ENCODE measurements at places on chromosomes 6 and 20. TPM values are rescaled to one million over a fixed set of nuclear protein-coding genes. Genes with fewer than 3 reads are reported as not detected.
A peak's percentile ranks its signal among the peaks of the same experiment; 100 is the strongest.

- H3K27me3 ChIP-seq = peaks cover 7% of the 10 kb centered on the region
- no peak overlapping the region for H3K4me3 ChIP-seq
- H3K27ac ChIP-seq = no peak overlapping the region
- no peaks in the 10 kb centered on the region for H3K36me3 ChIP-seq
- H3K4me1 ChIP-seq = no peaks in the 10 kb centered on the region
These were observed 80.5 kb upstream of the CNR1 start for GRCh38 chr6:88246654-88247053.

MAD2L1BP gene
- 41.3 TPM for total RNA-seq

DNA sequence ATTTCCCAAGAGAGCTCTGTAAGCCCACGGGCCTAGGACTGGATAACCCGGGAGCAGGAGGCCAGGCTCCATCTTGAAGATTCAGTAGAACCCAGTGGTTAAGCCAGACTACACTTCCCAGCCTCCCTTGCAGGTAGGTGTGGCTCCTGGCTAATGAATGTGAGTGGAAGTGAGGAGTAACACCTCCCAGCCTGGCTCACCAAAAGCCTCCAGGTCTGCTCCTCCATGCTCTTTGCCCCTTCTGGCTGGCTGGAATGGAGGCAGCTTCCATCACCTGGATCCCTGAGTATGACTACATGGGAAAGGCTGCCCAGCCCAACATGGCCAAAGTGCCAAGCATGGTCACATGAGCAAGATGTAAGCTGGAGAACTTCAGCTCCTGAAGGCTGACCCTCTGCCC lies 9.7 kb downstream of the LRRN4 start:
- peaks cover 4% of the 10 kb centered on the region for H3K36me3 ChIP-seq
- no peaks in the 10 kb centered on the region for H3K4me1 ChIP-seq
- DNase-seq = no peak
- no peak overlapping the region for H3K4me3 ChIP-seq
- no peak overlapping the region for H3K27ac ChIP-seq

DNA sequence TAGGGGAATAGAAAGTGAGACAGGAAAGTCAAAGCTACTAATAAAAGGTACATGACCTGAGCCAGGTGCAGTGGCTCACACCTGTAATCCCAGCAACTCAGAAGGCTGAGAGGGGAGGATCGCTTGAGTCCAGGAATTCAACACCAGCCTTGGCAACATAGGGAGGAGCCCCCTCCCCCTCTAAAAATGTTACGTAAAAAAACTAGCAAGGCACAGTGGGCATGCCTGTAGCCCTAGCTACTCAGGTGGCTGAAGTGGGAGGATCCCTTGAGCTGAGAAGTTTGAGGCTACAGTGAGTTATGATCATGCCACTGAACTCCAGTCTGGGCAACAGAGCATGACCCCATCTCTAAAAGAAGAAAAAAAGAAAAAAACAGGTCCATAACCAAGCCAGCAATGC lies 186.1 kb upstream of the RIN2 start:
- no peak for DNase-seq
- no peak overlapping the region for H3K4me3 ChIP-seq
- no peaks in the 10 kb centered on the region for H3K27me3 ChIP-seq
- no peaks in the 10 kb centered on the region for H3K36me3 ChIP-seq
- no peaks in the 10 kb centered on the region for H3K4me1 ChIP-seq

DNA sequence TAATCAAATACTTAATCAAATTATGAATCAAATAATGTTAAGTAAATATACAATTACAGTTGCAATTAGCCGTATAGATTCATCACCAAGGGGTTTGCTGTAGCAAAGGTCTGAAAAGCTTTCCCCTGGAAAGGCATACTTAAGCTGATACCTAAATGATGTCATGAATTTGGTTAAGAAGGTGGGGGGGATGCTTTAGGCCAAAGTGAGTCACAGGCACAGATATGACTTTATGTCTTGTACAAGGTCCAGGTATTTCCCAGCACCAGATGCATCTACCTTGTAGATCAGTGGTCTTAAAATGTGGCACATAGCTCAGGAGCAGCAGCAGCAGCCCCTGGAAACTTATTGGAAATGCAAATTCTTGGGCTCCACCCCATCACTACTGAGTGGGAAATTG lies 557.3 kb upstream of the CDH4 start:
- peaks cover 5% of the 10 kb centered on the region for H3K4me1 ChIP-seq
- no peak overlapping the region for H3K27ac ChIP-seq
- DNase-seq = no peak
- H3K27me3 ChIP-seq = peaks cover 26% of the 10 kb centered on the region
- no peaks in the 10 kb centered on the region for H3K36me3 ChIP-seq

DDO gene
- not detected for total RNA-seq

GRCh38 chr6:136822046-136822375 lies 381 bp upstream of the PEX7 start:
- H3K27ac ChIP-seq = peak overlapping the region; percentile 97
- peaks cover 35% of the 10 kb centered on the region for H3K4me1 ChIP-seq
- H3K27me3 ChIP-seq = no peaks in the 10 kb centered on the region
- H3K36me3 ChIP-seq = peaks cover 8% of the 10 kb centered on the region
- peak overlapping the region; percentile 96 for H3K4me3 ChIP-seq
- DNase-seq = peak; percentile 20

GRCh38 chr6:3584606-3585005 lies 127.8 kb upstream of the SLC22A23 start:
- peaks cover 24% of the 10 kb centered on the region for H3K27me3 ChIP-seq
- no peak overlapping the region for H3K27ac ChIP-seq
- H3K4me1 ChIP-seq = peaks cover 6% of the 10 kb centered on the region
- H3K36me3 ChIP-seq = peaks cover 3% of the 10 kb centered on the region
- no peak overlapping the region for H3K4me3 ChIP-seq
- DNase-seq = no peak

GRCh38 chr20:6466075-6466810 lies 301.2 kb upstream of the BMP2 start:
- no peaks in the 10 kb centered on the region for H3K4me1 ChIP-seq
- H3K36me3 ChIP-seq = no peaks in the 10 kb centered on the region
- H3K27me3 ChIP-seq = no peaks in the 10 kb centered on the region
- no peak overlapping the region for H3K4me3 ChIP-seq
- H3K27ac ChIP-seq = no peak overlapping the region

DNA sequence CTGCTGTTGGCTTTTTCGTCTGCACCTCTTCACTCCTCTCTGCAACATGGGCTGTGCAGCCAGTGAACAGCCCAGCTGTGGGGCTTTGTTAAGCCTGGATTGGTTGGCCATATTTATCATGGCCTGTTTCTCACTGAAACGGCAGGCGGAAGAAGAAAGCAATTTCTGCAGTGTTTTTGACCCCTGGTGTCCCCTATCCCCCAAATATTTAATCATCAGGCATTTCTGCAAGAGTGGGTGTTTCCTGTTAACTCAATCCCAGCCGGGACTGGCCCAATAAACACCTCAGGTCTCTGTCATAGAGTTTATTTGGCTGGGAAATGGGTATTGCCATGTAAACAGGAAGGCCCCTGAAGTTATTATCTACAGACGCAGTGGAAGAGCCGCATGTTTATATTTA lies 174.8 kb upstream of the SUPT3H start:
- H3K27ac ChIP-seq = no peak overlapping the region
- peaks cover 7% of the 10 kb centered on the region for H3K36me3 ChIP-seq
- H3K4me3 ChIP-seq = no peak overlapping the region
- H3K4me1 ChIP-seq = peaks cover 42% of the 10 kb centered on the region
- peaks cover 7% of the 10 kb centered on the region for H3K27me3 ChIP-seq

DNA sequence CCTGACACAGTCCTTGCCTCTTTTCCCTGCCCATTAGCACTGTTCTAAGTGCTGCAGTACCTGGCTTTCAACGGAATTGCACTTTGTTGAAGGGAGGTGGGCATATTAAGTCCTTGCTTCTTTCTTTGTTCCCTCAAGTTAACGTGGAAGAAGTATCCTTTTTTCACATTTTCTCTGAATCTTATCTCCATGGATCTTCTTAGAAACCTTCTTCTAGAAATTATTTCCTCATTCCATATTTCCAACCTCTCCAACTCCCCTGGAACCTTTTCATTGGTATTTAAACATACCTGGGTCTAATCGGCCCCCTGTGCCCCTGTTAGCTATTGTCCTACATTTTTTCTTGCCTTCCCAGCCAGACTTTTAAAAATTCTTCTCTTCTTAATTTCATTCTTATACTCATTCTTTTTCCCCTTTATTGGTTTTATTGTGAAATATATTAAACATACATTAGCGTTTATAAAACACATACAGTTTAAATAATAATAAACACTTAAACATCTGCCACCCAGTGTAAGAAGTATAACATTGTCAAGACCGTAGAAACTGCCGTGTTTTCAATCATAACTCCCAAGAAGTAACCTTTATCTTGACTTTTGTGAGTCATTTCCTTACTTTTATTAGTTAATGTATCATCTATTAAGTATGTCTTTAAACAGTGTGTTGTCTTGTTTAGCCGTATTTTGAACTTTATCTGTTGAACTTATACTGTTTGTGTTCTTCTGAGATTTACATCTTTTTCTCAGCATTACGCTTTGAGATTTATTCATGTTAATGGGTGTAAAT lies 118.2 kb downstream of the CDKAL1 start:
- no peak for DNase-seq
- no peak overlapping the region for H3K4me3 ChIP-seq
- H3K27me3 ChIP-seq = no peaks in the 10 kb centered on the region
- H3K27ac ChIP-seq = no peak overlapping the region
- peaks cover 7% of the 10 kb centered on the region for H3K36me3 ChIP-seq

DNA sequence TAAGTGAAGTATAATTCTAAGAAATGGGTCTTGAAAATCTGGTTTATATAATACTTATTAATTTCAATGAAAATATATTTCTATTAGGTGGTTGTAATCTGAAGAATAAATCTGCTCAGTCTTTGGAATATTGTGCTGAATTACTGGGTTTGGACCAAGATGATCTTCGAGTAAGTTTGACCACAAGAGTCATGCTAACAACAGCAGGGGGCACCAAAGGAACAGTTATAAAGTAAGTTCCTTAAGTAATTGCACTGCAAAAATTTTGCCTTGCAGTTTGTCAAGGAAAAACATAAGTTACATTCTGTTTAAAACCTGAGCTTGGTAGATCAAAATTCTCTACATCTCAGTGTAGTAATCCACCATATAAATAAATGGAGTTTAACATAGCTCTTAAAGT lies 106.0 kb downstream of the MYO6 start:
- no peaks in the 10 kb centered on the region for H3K36me3 ChIP-seq
- DNase-seq = peak; percentile 19
- H3K27ac ChIP-seq = no peak overlapping the region
- H3K27me3 ChIP-seq = no peaks in the 10 kb centered on the region
- H3K4me3 ChIP-seq = no peak overlapping the region

DNA sequence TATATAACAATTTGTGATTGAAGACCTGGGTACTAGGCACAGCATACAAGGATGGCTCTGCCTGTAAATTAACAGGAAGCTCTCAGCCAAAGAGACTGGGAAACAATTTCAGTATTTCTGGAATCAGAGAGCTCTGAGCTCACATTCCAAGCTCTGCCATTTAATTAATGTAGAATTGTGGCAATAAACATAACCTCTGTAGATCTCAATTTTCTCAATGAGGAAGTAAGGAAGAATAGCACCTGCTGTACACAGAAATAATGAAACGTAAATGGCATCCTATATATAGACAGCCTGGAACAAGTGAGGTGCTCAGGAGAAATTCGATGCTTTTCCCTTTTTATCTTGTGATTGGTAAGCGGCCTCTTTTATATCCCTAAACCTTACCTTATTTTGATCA lies 538.5 kb upstream of the JAG1 start:
- H3K27me3 ChIP-seq = peaks cover 5% of the 10 kb centered on the region
- H3K4me1 ChIP-seq = no peaks in the 10 kb centered on the region
- H3K36me3 ChIP-seq = no peaks in the 10 kb centered on the region
- no peak overlapping the region for H3K4me3 ChIP-seq
- H3K27ac ChIP-seq = no peak overlapping the region

GRCh38 chr20:44597930-44598329 lies 15.6 kb downstream of the PKIG start:
- H3K36me3 ChIP-seq = no peaks in the 10 kb centered on the region
- no peaks in the 10 kb centered on the region for H3K27me3 ChIP-seq
- DNase-seq = no peak
- peak overlapping the region; percentile 67 for H3K27ac ChIP-seq

- peak overlapping the region; percentile 98 for H3K4me3 ChIP-seq
- no peaks in the 10 kb centered on the region for H3K27me3 ChIP-seq
- H3K4me1 ChIP-seq = peaks cover 42% of the 10 kb centered on the region
These were observed 1.2 kb downstream of the TGIF2 start for GRCh38 chr20:36574366-36575135.

DNA sequence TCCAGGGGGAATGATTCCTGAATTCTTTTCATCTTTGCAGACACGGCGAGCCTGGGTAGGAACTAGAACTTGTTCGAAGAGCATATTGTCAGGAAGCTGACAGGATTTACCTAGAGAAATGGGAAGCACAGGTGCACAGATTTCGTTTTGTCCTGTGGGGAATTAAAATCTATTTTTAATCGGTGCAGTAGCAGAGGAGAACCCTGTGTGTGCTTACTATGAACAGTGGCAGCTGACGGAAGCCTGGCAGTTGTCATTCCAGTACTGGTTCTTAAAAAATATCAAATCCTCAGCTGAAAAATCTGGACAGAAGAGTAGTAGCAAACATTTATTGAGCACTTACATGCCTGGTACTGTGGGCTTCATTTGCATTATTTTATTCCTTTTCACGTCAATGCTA lies 609.0 kb downstream of the QKI start:
- H3K4me3 ChIP-seq = no peak overlapping the region
- no peaks in the 10 kb centered on the region for H3K36me3 ChIP-seq
- no peak for DNase-seq
- H3K4me1 ChIP-seq = no peaks in the 10 kb centered on the region
- no peak overlapping the region for H3K27ac ChIP-seq

- no peaks in the 10 kb centered on the region for H3K4me1 ChIP-seq
- no peak overlapping the region for H3K4me3 ChIP-seq
- no peak for DNase-seq
- H3K27me3 ChIP-seq = peaks cover 57% of the 10 kb centered on the region
- no peaks in the 10 kb centered on the region for H3K36me3 ChIP-seq
- no peak overlapping the region for H3K27ac ChIP-seq
These were observed 606 bp downstream of the ID4 start for GRCh38 chr6:19837511-19838441.

DNA sequence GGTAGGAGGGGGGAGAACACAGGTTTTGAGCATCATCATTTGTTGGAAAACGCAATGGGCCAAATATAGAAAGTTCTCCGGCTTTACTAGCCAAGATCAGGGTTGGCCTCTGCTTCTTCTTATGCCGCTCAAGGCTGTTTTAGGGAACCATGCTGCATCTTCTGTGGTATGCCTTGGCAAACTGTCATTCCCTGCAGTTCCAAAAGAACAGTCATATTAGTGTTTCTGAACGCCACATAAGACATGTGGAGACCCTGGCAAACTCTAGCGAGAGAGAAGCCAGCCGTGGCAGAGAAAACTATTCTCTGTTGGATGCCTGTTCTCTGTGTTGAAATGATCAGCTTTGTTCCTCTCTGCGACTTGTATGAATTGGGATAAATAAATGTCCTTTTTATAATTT lies 10.8 kb downstream of the ACTR5 start:
- peaks cover 8% of the 10 kb centered on the region for H3K36me3 ChIP-seq
- no peak overlapping the region for H3K4me3 ChIP-seq
- DNase-seq = no peak
- peaks cover 17% of the 10 kb centered on the region for H3K4me1 ChIP-seq
- no peaks in the 10 kb centered on the region for H3K27me3 ChIP-seq

DNA sequence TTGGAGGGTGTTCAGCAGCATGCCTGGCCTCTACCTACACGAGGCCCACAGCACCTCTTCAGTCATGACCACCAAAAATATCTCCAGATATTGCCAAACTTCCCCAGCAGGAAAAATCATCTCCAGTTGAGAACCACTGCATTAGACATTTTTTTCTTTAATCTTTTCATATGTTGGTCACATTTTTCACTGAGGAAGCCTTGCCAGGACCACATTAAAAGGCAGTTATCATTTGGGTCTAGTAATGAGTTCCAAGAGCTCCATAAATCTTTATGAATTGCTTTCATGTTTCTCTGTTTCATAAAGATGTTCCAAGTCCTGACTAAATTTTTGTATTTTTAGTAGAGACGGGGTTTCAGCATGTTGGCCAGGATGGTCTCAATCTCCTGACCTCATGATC lies 28.8 kb downstream of the MTRES1 start:
- H3K27ac ChIP-seq = no peak overlapping the region
- H3K27me3 ChIP-seq = no peaks in the 10 kb centered on the region

Data from activated T-cell treated with anti-CD3 and anti-CD28 coated beads, Interleukin-2, amount 50 U/mL, for 72 hours (primary cell).